ENCODE measurements at places on chromosomes 11 and 22.

DNA sequence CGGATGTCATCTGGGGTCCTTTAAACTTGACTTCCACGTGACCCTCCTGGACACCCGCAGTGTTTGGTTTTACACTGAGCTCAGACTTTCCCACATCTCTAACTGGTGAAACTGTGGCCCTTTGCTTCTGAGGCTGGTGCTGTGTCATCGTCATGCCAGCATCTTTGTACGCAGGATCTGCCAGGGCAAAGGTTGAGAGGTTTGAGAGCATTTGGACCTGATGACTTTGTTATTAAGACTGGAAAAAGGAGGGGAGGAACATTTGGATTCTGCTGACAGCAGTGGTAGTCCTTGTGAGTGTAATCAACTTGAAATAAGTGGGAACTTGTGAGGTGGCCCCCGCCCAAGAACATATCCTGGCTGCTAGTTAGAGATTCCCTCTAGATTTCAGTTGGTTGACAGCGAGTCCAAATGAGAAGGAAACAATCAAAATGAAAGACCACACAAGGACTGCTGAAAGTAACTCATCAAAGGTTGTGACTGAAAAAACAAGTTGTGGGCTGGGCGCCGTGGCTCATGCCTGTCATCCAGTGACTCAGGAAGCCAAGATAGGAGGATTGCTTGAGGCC is 102.5 kb downstream of the KIAA1671 start:
- H3K36me3 ChIP-seq = peaks cover 40% of the 10 kb centered on the region
- peak overlapping the region; percentile 99 for H3K27ac ChIP-seq
- peak; percentile 68 for DNase-seq
- no peaks in the 10 kb centered on the region for H3K4me1 ChIP-seq
- H3K4me3 ChIP-seq = no peak overlapping the region

DNA sequence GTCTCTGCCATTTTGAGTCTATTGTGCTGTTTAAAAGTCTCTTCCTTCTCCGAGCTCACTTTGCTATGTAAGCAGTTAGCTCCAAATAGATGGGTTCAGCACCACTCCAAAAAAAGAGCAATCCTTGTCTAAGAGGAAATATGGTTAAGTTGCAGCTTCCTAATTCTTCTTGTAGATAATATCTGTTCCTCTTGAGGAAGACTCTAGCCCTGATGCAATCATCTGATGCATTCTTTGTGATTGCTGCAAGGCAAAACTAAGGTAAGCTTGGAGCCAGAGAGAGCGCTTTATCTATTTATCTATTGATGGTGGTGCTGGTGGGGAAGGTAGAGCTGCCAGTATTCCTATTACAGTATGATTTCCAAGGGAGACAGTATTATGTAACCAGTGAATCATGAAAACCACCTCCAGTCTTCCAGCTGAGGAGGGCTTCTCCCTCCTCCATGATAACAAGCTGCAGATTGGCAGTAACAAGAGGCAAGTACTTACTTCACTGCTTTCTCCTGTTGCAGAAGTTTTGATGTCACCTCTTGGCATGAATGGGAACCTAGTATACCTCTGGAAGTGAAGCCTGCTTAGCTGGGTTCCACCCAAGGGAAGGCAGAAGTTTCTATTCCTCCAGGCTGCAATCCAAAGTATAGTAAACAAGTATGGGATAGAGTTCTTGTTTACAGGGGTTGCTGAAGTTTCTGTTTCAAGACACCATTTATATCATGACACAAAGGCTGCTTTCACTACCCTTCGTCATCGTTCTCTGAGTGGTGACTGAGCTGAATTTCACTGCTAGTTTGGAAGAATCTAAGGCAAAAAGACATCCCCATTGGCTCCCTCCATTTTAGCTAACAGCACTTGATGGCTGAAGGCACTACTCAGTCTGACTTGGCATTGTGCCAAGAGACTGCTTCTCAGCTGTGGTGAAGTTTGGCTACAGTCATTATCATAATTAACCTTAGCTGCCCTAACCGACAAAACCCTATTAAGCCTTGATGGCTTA is 49.7 kb downstream of the FDX1 start:
- H3K27ac ChIP-seq = no peak overlapping the region
- H3K36me3 ChIP-seq = no peaks in the 10 kb centered on the region
- no peaks in the 10 kb centered on the region for H3K4me1 ChIP-seq

GRCh38 chr11:76834151-76834550 is 26.6 kb upstream of the ACER3 start:
- no peaks in the 10 kb centered on the region for H3K36me3 ChIP-seq
- no peak overlapping the region for H3K27ac ChIP-seq
- no peaks in the 10 kb centered on the region for H3K27me3 ChIP-seq

DNA sequence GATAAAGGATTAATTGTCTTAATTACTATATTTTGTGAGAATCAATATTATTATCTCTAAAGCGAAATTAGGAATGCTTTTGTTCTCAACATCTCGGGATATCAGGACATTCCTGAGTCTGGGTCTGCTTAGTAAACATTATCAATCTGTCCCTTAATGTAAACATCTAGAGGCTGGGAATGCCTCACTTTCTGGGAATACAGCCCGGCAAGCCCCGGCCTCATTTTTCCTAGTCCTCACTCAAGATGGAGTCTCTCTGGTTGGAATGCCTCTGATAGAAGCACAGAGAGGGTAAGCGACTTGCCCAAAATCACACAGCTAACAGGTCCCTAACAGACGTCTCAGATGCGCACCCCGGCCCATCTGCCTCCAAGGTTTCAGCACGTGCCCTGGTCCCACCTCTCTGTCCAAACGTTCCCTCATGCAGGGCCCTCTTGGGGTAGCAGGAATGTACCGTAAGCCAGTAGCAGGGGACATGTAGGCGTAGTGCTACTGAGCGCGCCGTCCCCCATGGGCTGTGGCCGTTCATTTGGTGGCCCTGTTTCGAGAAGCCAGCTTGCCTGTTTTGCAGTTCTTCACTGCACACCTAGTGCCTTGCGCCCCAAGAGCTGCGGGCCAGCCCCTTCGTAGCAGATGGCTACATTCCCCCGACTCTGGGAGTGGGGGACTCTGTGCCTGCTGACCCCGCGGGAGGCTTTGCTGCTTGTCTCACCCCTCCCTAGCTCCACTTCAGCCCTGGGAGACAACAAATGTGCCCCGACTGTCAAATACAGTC is 62.2 kb upstream of the FADD start:
- H3K27ac ChIP-seq = no peak overlapping the region
- peaks cover 4% of the 10 kb centered on the region for H3K27me3 ChIP-seq

GRCh38 chr22:19607192-19608002 is 83.2 kb upstream of the CLDN5 start:
- H3K36me3 ChIP-seq = no peaks in the 10 kb centered on the region
- peak overlapping the region; percentile 19 for H3K27ac ChIP-seq
- no peaks in the 10 kb centered on the region for H3K27me3 ChIP-seq
- no peaks in the 10 kb centered on the region for H3K4me1 ChIP-seq
- DNase-seq = peak; percentile 58
- no peak overlapping the region for H3K4me3 ChIP-seq

DNA sequence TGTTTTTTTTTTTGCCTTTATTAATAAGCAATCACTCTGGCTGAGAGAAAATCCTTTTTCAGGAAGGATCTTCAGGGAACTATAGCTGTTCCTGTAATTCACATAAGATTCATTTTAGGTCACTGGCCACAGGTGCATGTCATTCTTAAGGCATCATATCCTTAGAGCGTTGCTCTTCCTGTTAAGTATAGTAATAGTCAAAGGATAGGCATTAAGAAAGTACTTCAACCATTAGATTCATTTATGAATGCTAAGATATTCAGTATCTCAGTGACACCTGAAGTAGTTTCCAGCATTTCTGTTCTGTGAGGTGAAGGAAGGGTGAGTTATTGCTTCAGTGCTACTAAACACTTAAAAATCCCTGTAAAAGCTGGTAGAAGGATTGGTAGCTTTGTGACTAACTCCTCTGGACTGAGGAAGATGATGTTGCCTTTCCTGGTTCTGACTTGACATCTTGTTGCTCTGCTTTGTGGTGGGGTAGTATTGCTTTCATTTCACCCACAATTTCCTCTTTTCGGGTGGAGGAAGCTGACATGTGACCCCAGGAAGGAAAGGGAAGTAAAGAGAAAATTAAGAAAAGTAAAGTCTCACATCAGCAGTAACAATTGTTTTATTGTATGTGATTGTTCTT is 34.7 kb downstream of the RNF169 start:
- H3K4me1 ChIP-seq = no peaks in the 10 kb centered on the region
- H3K27ac ChIP-seq = no peak overlapping the region
- H3K4me3 ChIP-seq = no peak overlapping the region
- no peaks in the 10 kb centered on the region for H3K36me3 ChIP-seq
- peak; percentile 35 for DNase-seq
- H3K27me3 ChIP-seq = no peaks in the 10 kb centered on the region

GRCh38 chr11:45267052-45267451 is 19.1 kb downstream of the SYT13 start:
- no peak overlapping the region for H3K4me3 ChIP-seq
- H3K27me3 ChIP-seq = no peaks in the 10 kb centered on the region
- peak overlapping the region; percentile 77 for H3K27ac ChIP-seq
- H3K36me3 ChIP-seq = peaks cover 6% of the 10 kb centered on the region
